ENCODE measurements at places on chromosomes 2 and 18.

DNA sequence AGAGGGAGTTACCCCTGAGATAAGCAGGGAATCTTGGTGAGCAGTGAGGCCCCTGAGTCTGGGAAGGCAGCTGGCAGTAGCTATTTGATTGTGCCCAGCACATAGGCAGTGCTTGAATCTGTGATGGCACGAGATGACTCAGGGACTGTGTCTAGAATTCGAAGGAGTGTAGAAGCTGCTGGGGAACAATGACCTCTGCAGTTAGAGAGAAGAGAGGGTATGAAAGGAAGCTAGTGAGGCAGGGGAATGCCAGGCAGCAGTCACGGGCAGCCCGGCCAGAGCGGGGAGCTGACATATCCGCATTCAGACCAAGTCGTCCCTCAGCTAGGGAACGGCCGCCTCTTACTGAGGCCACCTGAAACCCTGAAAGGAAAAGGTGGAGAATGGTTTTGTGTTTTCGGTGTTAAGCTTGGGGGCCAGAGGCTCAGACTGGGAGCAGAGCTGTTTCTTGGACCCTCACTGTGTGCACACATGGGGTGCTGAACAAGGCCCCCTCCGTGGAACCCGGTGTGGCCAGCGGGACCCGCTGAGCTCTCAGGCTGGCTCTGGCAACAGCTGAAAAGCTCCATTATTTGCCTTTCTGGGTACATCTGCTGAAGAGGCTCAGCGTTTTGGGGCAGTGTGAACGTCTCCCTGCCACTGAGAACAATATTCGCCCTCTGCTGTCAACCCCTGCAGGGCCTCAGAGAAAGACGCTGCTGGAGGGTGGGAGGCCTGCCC, 32.9 kb downstream of the ARHGEF4 start:
- DNase-seq: no peak

DNA sequence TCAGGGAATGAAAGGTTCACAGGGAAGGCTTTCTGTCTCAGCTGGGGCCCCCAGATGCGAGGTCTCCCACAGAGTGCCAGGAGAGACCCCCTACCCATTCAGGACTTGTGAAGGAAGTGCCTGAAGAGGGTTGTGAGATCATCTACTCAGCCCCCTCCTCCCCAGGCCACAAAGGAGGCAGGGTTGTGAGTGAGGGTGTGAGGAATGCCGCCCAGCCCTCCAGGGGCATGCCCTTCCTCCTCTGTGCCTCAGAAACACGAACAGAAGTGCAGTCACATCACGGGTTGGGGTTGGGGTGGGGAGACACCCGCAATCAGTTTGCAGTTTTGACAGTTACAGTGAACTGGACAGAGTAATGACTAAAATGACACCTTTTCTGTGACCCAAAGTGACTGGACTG, 5.0 kb downstream of the MAL start:
- no peak for DNase-seq

DNA sequence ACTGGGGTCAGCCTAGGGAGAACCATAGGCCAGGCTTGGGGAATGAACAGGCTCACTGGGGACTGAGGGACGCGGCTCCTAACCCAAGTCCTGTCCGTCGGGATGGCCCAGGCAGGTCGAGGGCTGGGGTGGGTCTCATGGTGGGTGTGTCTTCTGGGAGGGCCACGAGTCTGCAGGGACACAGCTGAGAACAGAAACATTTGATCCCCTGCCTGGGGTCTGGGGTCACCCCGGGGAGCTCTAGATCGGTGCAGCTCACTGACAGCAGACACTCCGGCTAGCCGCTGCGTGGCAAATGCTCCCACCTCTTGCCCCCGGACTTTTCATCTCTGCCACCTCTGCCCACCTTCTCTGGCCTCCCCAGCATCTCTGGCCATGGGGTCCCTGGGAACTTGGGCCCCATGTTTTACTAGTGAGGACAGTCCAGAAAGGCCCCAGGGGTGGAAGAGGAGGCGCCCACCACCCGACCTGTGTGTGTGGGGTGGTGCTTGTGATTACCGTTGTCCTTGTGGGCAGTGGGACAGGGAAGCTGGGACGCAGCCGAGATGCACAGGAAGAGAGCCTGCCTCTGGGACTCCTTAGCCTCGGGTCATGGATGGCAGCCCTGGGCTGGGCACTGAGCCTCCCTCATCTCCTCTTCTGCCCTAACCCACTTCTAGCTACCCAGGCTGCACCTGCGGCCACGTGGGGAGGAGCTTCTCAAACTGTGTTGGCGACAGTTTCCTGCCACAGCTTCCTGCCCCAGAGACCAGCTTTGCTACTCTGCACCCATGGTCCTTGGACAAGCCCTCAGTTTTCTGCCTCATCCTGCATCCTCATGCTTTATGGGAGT, 4.9 kb downstream of the ZAP70 start:
- DNase-seq: no peak

DNA sequence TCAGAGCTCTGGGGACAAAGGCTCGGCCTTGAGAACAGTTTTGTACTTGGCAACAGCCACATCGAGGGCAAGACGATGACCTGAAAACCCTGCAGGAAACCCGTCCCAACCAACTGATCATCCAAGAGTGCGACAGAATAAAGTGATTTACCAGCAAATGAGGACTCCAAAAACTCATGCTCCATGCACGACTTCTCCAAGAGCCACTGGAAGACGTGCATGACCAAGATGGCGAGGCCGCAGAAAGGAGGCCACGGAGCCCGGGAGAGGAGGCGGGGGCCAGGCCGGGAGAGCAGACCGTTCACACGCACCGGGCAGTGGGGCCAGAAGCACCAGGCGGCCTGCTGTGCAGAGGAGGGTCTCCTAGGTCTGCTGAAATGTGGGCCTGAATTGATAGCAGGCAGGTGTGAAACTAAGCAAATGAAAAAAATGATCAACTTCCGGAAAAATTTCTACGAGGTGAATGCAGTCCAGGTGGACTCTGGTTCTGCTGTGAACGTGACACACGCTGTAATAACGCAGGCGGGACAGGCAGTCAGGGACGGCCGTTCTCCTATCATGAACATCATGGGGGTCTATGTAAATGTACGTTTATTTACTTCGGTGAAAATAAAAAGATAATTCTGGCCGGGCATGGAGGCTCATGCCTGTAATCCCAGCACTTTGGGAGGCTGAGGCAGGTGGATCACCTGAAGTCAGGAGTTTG, 252.2 kb downstream of the HDAC4 start:
- no peak for DNase-seq

DNA sequence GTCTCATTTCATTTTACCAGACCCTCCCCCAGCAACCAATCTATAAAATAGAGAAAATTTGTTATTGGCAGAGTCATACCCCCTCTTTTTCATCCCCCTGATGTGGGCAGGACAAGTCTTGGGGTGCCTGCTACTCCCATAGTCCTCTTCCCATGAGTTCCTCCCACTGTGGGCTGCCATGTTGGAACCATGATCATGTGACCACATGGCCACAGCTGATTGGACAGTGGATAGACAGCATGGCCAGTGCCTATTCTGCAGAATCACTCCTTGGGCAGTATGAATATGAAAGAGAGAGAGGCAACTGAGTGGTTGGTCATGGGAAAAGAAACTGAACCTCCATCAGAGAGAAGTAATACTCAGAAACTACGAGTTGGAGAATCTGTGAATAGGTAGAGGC, 84.9 kb downstream of the PDCL3 start:
- DNase-seq: no peak

GRCh38 chr2:151029406-151030157, 232.1 kb downstream of the RBM43 start:
- peak; percentile 77 for DNase-seq

GRCh38 chr18:50986360-50987087, 18.7 kb downstream of the ELAC1 start:
- DNase-seq: peak; percentile 59

DNA sequence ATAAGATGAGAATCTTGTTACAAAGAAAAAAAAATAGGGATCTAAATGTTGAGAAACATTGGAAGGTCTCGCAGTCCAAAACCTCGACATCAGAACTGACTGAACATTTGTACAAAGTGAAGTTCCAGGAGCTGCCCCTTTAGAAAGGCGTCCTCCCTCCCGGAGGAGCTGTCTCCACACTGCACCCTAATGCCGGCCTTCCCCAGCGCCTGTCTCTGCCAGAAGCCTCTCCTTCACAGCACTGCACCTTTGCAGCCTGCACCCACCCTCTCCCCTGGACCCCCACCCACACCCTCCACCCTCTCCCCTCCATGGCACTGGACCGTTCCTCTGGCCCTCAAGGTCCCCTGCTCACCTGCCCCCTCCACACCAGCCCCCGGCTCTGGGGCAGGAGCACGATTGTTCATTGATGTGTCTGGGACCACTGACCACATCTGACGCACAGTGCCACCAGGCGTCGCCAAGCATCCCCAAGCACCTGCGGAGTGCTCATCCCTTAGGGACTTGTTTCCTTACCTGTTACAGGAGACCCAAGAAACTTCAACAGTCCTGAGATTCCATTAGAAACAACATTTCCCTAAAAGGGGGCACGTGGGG, 90.3 kb upstream of the SNTG2 start:
- DNase-seq: no peak

DNA sequence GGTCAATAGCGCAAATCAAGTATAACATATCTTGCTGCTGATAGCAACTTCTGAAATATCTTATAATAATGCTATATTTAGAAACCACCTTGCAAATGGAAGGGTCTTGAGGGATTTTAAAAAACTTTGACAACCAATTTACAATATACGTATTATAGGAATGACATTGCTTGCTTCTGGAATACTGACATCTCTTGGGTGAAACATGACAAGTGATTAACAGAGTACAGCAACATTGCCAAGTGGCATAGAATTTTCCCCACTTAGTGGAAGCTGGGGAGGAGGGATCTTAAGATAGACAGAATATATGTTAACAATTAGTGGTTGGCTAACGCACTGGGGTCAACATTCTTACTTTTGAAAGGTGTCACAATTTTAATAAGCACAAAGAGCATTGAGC, 133.6 kb upstream of the TMEFF2 start:
- no peak for DNase-seq

DNA sequence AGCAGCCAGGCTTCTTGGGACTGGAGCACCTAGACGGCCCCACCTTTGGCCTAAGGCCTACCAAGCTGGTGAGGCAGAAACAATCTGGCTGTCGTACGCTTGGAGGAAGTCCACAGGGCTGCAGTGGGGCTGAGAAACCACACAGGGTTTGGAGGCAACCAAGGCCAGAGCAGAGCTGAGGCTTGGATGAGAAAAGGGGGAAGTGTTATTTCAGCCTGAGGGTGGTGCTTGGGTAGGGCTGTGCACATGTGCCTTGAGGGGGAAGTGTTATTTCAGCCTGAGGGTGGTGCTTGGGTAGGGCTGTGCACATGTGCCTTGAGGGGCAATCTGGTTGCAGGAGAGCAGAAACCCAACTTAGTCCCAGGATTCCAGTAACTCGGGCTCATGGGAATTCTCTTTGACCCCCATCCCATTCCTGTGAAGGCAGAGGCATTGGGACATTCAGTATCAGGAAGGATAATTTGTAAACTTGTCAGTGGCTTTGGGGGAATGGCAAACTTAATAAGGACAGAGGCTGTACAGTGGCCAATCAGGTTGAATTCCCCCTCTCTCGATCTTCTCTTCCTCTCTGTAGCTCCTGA, 971 bp upstream of the FBXO41 start:
- no peak for DNase-seq

- DNase-seq: peak; percentile 58
Measured at GRCh38 chr2:168119515-168120141, 127.8 kb downstream of the STK39 start.

- no peak for DNase-seq
Measured at GRCh38 chr18:31736630-31737029, 24.1 kb downstream of the SLC25A52 start.

GRCh38 chr18:63016270-63016669, 300.9 kb downstream of the PHLPP1 start:
- DNase-seq: peak; percentile 53

- no peak for DNase-seq
Measured at GRCh38 chr2:77566131-77566530, 44.0 kb upstream of the LRRTM4 start.

DNA sequence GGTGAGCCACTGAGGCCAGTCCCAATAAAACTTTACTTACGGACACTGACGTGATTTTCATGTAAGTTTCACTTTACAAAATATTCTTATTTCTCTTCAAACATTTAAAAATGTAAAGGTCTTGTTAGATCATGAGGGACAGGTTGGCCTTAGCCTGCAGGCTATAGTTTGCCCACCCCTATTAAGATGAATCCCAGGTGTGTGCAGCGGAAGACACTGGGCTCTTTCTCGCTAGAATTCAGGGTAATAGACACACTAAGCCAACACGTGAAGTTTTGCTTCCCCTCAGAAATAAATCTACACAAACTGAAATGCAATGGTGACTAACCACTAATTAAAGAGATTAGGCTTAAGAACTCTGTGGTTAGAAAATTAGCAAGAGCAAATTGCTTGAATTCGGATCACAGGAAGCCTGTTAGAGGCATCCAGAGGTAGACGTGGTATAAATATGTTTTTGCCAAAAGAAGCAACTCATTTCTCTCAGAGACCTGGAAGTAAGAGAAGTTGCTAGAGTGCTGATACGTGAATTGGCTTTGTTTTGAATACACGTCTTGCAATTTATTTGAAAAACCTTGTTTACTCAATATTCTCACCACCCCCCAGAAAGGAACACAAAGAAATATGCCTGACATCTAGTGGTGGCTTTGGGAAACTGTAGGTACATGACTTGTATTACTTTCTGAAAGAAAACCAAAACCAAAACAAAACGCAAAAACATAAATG, 151.6 kb downstream of the DTNB start:
- peak; percentile 77 for DNase-seq

DNA sequence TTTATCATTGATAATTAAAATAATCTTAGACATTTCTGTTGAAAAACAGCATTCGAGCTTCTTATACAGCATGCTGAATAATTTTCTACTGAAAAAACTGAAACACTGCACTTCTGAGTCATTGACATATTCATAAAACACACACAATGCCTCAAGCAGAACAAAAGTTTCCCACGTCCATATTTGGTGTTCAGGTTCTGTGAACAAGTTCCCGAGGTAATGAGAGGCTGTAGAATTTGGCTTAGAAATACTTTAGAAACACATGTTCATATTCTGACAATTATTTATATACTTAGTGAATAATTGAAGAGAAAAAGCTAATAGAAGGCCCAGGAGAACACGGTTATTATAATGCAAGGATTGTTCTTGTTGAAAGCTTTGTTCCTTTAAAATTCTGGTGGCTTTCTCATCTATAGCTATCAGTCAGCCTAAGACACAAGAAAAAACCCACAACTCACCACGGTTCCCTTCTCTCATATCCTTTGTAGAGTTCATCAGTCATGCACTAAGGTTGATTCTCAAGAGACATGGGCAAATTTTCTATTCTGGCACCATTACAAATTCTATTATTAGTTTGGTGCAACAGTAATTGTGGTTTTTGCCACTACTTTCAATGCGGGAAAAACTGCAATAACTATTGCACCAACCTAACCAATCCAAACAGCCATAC, 194.4 kb downstream of the TMX3 start:
- DNase-seq: peak; percentile 78

- no peak for DNase-seq
Measured at GRCh38 chr2:207871506-207871905, 101.8 kb upstream of the FZD5 start.

- DNase-seq: no peak
Measured at GRCh38 chr2:215405722-215406581, 29.9 kb downstream of the FN1 start.

DNA sequence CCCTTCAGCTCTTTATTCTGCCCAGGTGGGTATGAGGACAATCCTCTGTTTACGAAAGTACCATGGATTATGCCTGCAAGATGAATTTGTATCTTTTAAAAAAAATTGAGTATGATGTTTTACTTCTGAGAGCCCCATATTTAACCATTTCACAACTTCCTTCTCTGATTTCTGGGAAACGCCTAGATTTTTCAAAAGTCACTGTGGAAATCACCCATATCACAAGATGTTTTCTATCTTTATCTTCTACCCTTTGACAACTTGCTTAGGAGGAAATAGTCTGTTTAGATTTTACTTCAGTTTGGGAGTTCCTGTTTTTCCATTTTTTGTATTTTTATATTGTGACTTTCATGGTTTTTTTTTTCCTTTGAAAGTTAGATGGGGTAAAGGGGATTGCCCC, 53.0 kb downstream of the ICOS start:
- DNase-seq: no peak

Data from fibroblast of skin of right quadriceps (primary cell).